ENCODE measurements at places on chromosomes 6 and 20. TPM values are rescaled to one million over a fixed set of nuclear protein-coding genes. Genes with fewer than 3 reads are reported as not detected.

GRCh38 chr6:162970246-162970645 is 242.5 kb downstream of the PACRG start:
- no peaks in the 10 kb centered on the region for H3K4me1 ChIP-seq
- H3K27ac ChIP-seq = no peak overlapping the region
- H3K4me3 ChIP-seq = no peak overlapping the region
- H3K27me3 ChIP-seq = no peaks in the 10 kb centered on the region

GRCh38 chr6:137025786-137026730 is 18.7 kb downstream of the IL20RA start:
- H3K27me3 ChIP-seq = no peaks in the 10 kb centered on the region
- H3K4me1 ChIP-seq = no peaks in the 10 kb centered on the region
- no peak overlapping the region for H3K27ac ChIP-seq
- H3K4me3 ChIP-seq = no peak overlapping the region
- no peaks in the 10 kb centered on the region for H3K36me3 ChIP-seq
- no peak for DNase-seq

GRCh38 chr6:41583565-41583964 is 37.4 kb downstream of the FOXP4 start:
- H3K36me3 ChIP-seq = no peaks in the 10 kb centered on the region
- H3K4me3 ChIP-seq = no peak overlapping the region
- no peaks in the 10 kb centered on the region for H3K27me3 ChIP-seq
- H3K4me1 ChIP-seq = peaks cover 15% of the 10 kb centered on the region
- DNase-seq = no peak

GRCh38 chr20:51826372-51826771 is 24.1 kb upstream of the SALL4 start:
- no peaks in the 10 kb centered on the region for H3K4me1 ChIP-seq
- H3K36me3 ChIP-seq = no peaks in the 10 kb centered on the region
- DNase-seq = no peak
- no peak overlapping the region for H3K4me3 ChIP-seq
- no peak overlapping the region for H3K27ac ChIP-seq

- no peaks in the 10 kb centered on the region for H3K36me3 ChIP-seq
- no peaks in the 10 kb centered on the region for H3K4me1 ChIP-seq
- no peak overlapping the region for H3K27ac ChIP-seq
- no peak overlapping the region for H3K4me3 ChIP-seq
- H3K27me3 ChIP-seq = no peaks in the 10 kb centered on the region
Observed at GRCh38 chr6:139904568-139904967, 530.1 kb upstream of the CITED2 start.

Gene EDN1
- 3.0 TPM for polyA plus RNA-seq

GRCh38 chr6:134662077-134662700 is 287.7 kb downstream of the ALDH8A1 start:
- no peaks in the 10 kb centered on the region for H3K27me3 ChIP-seq
- no peak overlapping the region for H3K27ac ChIP-seq
- no peak overlapping the region for H3K4me3 ChIP-seq
- no peak for DNase-seq

All from adrenal gland (tissue), 19 donors.